ENCODE measurements at places on chromosomes 2 and 18. TPM values are rescaled to one million over a fixed set of nuclear protein-coding genes. Genes with fewer than 3 reads are reported as not detected.

Gene MOCOS
- polyA plus RNA-seq = 1.2 TPM

DNA sequence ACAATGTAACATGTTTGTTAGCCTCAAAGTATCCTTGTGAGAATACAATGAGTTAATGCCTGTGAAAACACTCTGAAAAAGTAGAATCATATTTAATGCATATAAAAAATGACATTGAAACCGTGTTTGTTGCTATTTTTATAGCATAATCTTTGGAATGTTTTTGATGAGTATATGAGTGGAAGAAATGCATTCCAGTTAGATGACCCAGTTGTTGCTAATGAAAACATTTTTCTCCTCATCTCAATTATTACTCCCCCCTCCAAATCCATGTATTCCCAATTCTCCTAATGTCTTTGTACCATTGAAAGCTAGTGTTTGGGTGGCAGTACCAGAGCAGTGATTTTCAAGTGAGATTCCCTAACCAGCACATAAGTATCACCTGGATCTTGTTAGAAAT lies 67.1 kb upstream of the DSEL start:
- no peak for DNase-seq

Gene MSTN
- 2.1 TPM for polyA plus RNA-seq

Gene SRBD1
- 25.3 TPM for polyA plus RNA-seq

- no peak for DNase-seq
Measured at GRCh38 chr2:210170196-210170445, 1.1 kb downstream of the KANSL1L start.

All from right renal cortex interstitium (tissue), 3 donors.